ENCODE measurements at places on chromosomes 6 and 20. TPM values are rescaled to one million over a fixed set of nuclear protein-coding genes. Genes with fewer than 3 reads are reported as not detected.
A peak's percentile ranks its signal among the peaks of the same experiment; 100 is the strongest.

- no peak for DNase-seq
Measured at GRCh38 chr20:16296931-16297330, 276.3 kb downstream of the KIF16B start.

The SLC9A8 gene
- 5.8 TPM for total RNA-seq

DNA sequence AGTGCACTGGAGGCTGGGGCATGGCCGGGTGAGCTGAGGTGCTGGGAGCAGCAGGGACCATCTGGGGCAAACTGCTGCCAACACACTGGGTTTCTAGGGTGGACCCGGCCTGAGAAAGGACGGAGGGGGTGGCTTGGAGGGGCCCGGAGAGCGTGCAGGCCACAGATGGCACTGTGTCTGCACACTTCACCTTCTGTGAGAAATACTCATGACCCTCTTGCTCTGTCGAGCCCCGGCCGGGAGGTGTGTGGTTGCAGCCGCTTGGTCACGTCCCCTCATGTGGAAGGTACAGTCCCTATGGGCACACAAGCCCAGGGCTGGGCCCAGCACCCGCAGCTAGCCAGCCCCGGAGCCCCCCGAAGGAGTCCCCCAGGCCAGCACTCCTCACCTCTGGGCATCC lies 59.7 kb downstream of the RBM38 start:
- DNase-seq = no peak

DNA sequence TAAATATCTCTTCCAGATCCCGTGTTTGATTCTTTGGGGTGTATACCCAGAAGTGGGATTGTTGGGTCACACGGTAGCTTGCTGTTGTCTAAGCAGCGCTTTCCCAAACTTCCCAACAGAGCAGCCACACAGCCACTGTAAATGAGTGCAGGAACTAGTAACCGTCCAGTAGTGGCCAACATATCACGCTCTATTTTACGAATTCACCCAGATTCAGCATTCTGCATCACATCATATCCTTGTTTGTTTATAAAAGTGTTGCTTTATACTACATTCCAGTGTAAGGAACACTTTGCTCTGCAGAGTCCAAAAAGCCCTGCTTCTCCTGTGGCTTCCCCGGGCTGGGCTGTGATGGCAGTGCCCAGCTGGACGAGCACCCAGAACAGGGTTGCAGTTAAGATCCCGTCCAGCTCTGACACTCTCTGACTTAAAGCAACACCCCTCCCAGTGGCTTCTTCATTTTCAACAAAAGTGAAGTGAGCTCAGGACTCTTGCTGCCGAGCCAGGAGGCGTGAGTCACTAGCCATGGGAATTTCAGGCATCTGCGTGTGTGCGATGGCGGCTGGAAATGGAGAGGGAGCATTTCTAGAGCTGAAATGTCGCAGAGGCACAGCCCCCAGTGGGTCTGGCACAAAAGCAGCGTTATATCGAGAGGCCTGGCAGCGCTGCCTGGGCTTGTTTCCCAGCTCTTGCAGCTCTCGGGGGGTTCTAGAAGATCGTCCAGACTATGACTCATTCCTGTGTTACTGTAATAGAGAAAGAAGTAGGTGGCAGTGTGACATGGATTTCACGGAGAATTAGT lies 216.3 kb upstream of the ECI2 start:
- DNase-seq = peak; percentile 88

GRCh38 chr20:17910828-17911294 lies 57.7 kb downstream of the SNX5 start:
- peak; percentile 84 for DNase-seq

- no peak for DNase-seq
Measured at GRCh38 chr6:5813625-5814027, 193.1 kb downstream of the NRN1 start.

GRCh38 chr6:128421788-128422187 lies 98.6 kb downstream of the PTPRK start:
- no peak for DNase-seq

DNA sequence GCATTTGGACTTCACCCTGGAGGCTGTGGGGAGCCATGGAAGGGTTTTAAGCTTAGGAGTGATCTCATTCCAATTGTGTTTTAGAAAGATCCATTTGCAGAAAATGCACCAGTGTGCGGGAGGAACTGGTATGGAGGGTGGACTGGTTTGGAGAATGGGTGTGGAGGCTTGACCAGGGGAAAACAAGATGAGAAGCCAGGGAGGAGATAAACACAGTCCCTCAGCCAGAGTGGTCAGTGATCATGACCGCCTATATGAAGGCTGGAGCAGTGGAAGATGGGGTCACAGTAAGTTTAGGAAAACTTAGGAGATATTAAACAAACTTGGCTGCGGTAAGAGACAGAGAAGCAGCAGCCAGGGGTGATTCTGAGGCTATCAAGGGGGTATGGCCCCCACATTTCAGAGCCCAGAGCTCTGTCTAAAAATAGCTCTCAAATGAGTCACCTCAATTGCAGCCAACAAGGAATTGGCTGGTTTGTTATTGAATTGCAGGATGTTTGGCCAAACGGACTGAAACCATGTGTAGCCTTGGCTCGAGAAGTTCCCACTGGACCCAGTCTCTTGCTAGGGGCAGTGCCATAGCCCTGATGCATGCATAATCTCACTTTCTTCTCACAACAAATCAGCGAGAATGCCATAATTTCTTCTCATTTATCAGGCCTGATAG lies 159.9 kb upstream of the TOP1 start:
- DNase-seq = peak; percentile 64

The SCRT2 gene
- total RNA-seq = not detected

DNA sequence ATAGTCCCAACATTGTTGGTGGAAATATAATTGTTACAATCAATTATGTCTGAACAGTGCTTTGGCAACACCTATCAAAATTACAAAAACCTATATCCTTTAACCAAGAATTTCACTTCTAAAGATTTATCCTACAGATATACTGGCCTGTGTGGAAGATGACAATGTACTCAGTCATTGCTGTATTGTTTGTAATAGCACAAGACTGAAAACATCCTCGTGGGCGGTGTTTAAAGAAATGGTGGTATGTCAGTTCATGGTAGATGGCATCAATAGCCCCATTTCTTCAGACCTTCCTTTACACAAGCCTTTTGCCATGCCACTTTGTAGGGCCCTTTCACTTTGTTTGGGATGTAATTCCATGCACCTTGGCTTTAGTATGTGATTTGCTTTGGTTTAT lies 9.8 kb upstream of the TPBG start:
- DNase-seq = no peak

The FGD2 gene
- 8.0 TPM for total RNA-seq

The SLC17A9 gene
- total RNA-seq = 1.8 TPM

- no peak for DNase-seq
Measured at GRCh38 chr6:24571361-24571760, 74.6 kb downstream of the KIAA0319 start.

The NHLRC1 gene
- total RNA-seq = 2.4 TPM

DNA sequence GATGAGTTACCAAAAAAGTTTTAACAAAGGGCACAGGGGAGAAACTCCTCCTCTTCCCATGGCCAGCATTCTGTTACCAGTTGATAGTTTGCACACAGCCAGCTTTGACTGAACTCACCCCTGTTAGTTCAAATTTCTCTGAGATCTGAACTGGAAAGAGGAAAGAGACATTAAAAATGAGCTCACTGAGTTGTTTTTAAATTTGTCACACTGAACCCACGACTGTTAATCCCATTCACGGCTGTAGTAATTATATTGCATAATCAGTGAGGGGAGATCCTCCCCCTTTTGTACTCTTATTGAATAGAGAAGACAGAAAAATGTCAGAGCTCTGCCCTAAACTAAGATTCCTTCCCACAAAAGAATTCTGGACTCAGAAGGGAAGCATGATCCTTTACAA lies 17.5 kb upstream of the DSP start:
- DNase-seq = no peak

DNA sequence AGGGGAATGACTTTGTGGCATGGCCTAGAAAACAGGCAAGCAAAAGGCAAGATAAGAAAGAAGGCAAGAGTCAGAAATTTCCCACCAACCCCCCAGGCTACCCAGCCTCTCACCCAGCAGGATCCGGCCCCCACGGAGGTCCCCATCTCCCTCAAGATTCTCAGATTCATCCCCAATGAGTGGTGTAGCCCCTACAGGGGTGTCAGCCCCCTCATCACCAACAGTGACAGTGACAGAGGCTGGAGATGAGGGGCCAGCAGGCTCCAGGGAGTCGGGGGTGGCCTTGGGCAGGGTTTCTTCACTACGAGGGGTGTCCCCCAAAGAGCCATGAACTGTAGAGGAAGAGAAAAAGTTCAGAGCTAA lies 1.0 kb downstream of the EHMT2 start:
- DNase-seq = no peak

GRCh38 chr6:52512199-52512598 lies 64.7 kb downstream of the TRAM2 start:
- peak; percentile 80 for DNase-seq

DNA sequence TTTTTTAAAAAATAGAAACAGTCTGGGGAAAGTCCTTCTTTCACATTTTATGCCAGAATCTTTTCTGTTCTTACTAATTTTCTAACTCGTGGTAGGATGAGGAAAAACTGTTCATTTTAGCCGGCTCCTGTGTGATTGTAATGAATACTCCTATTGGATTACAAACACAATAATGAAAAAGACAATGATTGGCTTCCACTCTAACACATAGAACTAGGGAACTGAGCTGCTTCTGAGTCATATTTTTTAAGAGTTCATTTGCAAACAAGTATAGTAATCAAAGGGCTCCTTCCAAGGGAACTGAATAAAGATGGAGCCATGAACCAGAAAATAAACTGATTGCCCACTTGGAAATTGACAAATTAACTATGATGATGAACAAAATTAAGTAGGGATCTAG lies 265.3 kb upstream of the TCF21 start:
- no peak for DNase-seq

The TTLL9 gene
- total RNA-seq = not detected

DNA sequence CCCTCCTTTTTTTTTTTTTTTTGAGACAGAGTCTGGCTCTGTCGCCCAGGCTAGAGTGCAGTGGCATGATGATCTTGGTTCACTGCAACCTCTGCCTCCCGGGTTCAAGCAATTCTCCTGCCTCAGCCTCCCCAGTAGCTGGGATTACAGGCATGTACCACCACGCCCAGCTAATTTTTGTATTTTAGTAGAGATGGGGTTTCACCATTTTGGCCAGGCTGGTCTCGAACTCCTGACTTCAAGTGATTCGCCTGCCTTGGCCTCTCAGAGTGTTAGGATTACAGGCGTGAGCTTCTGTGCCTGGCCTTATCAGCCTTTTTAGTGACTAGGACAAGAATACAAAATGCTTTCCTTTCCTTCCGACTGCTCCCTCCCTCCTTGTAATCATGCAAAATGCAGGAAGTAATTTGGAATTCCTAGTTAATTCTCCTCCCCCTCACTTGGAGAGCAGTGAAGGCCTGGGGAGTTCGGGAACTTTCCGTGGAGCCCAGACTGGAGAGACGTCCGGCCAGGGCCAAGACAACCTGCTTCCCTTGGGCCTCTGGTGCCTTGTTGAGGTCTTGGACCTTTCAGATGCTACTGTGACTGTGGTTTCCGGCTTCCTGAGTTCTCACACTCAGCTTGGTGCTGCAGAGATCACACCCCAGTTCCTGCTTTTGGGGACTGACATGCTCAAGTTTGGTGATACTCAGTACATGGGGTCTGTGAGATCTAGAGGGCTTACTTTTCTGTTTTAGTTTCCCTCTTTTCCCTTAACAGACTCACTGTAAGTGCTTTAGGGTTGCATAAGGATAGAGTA lies 3.9 kb upstream of the PHF20 start:
- peak; percentile 85 for DNase-seq

The PTCRA gene
- total RNA-seq = not detected

DNA sequence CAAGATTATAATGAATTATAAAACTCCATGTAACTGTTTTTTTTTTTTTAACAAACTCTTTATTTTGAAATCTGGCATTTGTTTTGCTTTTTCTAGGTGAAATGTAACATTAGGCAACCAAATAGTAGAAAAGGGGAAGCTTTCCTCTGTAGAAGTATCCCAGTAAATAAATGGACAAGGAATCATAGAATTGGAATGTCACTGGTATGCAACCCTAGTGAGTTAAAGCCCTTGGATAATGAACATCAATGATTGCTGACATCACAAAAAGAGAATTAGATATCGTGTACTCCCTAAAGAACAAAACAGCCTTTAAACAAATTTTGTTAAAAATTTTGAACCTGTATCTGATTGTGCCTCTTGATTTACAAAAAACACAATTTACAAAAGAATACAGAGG lies 93.9 kb upstream of the OGFRL1 start:
- no peak for DNase-seq

The NOP56 gene
- 47.1 TPM for total RNA-seq

The CDSN gene
- not detected for total RNA-seq

- DNase-seq = no peak
Measured at GRCh38 chr20:50589548-50590347, 79.6 kb downstream of the PTPN1 start.

DNA sequence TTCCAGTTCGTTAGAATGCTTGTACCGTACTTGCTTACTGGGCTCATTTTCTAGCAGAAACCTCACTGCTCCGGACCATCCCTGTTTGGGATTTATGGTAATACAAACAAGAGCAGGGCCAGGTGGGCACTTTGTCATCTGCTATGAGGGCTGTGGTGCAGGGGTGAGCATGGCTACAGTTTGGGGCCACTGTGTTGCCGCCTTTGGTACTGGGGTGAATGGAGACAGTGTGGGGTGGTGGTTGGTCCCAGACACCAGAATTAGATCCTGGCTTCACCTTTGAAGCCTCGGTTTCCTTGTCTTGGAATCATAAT lies 95.0 kb downstream of the TOX2 start:
- no peak for DNase-seq

The FAM83C gene
- total RNA-seq = not detected

- DNase-seq = no peak
Measured at GRCh38 chr6:49649988-49650387, 13.3 kb upstream of the RHAG start.

DNA sequence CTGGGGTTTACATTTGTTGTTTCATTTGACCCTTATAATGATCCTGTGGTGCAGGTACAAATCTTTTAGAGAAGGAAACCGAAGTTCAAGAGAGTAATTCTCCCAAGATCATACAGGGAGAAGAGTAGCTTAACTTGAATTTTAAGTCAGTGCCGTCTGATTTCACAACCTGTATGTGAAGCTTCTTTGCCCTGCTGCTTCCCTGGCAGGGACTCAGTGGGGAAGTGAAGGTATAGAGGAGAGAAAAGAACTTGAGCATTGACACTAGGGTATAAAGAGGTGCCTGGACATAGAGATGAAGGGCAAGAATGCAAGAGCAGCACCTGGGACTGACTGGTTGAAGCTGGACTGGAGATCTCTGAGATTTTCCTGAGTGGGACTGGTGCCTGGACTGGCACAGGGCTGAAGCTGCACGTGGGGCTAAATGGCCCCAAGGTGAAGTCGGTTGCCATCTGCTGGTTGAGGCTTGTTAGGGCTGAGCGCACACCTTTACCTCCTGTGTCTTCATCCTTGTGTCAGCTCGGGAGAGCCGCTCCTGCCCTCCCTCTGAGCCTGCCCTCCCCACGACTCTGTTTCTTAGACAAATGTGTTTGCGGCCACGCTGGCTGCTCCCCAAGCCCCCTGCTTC lies 41.8 kb downstream of the FARS2 start:
- no peak for DNase-seq

- DNase-seq = no peak
Measured at GRCh38 chr6:109362102-109362884, 20.0 kb downstream of the CD164 start.

The CLDN20 gene
- not detected for total RNA-seq

The BNIP5 gene
- total RNA-seq = not detected

All from right atrium auricular region (tissue), 2 donors.